ENCODE measurements at places on chromosomes 6 and 20.

DNA sequence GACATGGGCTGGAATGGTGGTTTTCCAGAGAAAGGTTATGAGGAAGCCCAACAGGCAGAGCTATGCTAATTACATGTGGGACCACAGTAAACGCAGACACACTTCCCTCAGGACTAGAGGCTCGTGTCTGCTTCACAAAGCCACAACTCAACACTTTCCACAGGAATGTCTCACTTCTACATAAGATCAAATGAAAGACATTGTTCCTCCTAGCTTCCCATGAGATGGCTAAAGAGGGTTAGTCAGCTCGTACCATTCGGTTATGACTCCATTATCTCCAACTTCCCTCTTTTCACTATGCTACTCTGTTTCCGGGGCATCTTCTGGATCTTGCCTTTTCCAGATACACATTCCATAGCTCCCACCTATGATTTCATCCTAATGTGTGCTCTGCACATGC lies 29.1 kb upstream of the ZC3H12D start:
- no peak for DNase-seq

DNA sequence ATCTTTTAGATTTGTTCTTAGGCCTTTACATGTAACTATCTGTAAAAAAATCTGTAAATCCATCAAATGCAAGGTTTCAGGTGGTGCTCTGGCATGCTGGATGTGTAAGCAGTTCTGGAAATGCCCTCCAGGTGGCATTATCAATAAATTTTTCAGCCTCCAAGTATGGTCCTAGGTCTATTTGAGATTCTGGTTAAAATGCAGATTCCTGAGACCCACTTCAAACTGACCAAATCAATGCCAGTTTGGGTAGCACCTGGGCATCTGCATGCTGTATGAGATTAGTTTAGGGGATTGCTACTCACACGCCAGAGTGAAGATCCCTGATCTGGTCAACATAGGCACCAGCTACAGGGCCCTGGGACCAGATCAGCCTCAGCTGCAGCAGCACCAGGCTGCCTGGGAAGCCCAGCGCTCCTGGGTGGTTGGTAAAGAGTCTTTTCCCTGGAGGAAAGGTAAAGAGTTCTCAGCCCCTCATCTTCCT lies 507.3 kb upstream of the CITED2 start:
- peak; percentile 43 for DNase-seq

GRCh38 chr6:163585932-163586437 lies 171.5 kb downstream of the QKI start:
- DNase-seq, result no peak

DNA sequence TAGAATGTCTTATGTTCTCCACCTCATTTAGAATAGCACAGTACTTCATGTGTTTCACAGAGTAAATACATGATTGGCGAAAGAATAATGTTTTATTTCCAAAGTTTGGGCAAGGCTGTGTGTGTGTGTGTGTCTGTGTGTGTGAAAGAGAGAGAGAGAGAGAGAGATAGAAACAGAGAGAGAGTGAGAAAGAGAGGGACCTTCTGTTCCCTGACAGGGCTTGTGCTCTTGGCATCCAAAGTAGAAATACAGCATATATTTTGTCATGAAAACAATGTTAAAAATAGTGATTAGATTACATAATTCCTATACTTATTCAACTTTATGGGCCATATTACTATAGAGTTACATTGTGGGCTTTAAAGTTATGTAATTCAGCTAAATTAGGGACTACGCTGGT lies 201.2 kb downstream of the KIF6 start:
- DNase-seq, result no peak

- no peak for DNase-seq
These were observed 112.2 kb downstream of the LRFN2 start for GRCh38 chr6:40474937-40475336.

- no peak for DNase-seq
These were observed 33.5 kb downstream of the DLL1 start for GRCh38 chr6:170257376-170257775.

GRCh38 chr6:121639021-121639420 lies 203.6 kb downstream of the GJA1 start:
- no peak for DNase-seq

- DNase-seq, result no peak
These were observed 250.8 kb downstream of the CDH26 start for GRCh38 chr20:60209048-60209447.

DNA sequence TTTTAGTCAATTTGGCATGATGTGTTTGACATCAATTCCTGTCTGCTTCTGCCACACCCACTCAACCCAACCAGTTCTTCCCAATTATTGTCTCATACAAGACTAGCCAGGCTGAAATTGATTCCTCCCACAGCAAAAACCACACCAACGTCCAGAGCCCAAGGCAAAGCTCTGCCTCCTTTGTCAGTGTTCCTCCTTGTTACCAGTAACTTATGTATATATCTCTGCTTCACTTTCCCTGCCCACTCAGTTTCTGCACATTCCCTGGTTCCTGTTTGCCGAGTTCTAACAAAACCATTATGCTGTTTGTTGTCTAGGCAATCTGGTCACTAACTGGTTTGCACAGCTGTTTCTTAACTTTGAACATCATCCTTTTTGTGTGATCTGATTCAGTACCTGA lies 547.9 kb upstream of the PTCHD4 start:
- no peak for DNase-seq

DNA sequence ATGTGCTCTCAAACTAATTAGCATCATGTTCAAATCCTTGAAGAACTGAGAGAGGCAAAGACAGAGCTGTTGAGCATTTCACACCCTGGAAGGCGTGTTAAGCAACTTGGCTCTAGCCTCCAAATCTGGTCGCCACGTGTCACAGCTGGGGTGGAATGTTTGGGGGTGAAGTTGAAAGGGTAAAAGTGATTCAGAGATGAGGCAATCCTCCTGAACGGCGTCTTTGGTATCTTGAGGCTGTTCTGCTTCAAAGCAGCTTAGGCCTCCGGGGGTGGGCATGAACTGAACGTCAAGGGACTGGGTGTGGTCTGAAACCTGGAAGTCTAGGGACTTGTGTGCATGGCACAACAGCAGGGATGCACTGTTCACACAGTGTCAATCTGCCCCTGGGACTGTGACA lies 62.3 kb downstream of the TRAM2 start:
- no peak for DNase-seq

- DNase-seq, result no peak
These were observed 21.4 kb upstream of the TENT5A start for GRCh38 chr6:81773887-81774286.

DNA sequence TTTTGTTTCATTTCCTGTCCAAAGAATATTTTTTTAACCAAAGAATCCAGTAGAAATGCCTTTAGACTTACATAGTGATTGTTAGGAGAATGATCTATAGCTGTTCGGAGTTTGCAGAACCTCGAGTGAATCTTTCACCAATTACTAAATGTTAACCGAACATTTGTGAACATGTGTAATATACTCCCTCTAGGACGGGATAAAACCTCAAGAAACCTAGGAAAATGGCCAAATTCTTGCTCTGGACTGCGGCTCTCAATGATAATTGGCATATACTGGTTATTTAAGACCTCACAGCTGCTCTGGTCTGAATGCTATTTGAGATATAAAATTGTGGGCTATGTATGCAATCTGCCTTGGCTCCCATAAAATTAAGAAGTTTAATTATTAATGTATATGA lies 137.1 kb downstream of the PACRG start:
- no peak for DNase-seq

DNA sequence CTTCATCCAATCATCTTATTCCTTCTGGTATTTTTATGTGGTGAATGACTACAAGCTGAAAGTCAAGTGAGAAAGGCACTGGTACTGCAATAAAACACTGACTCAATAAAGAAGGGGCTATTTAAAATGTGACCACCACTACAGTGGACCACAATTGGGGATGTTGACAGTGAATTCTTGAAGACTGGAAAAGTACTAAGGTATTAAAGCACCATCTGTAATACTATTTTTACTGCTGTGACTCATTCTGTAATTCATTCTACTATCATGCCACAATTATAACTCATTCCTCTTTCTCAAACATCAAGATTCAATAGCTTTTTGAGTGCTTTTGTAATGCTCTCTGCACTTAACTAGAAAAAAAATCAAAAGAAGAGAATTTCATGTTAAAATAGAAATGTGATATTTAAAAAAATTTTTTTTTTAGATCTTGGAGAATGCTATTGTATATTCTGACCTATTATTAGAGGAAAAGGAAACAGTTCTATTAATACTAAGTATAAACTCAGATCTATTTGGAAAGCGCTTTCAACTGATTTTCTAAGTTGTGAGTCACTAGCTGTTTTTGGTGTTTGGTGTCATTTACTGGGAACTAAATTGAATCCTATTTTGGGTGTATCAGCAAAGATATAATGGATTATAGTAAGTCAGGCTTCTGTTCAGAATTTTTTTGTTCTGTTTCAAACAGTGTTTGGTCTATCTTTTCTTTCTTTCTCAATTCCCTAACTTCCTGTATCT lies 104.7 kb upstream of the TMEM170B start:
- DNase-seq, result no peak

GRCh38 chr20:50093240-50093639 lies 19.7 kb downstream of the UBE2V1 start:
- no peak for DNase-seq

DNA sequence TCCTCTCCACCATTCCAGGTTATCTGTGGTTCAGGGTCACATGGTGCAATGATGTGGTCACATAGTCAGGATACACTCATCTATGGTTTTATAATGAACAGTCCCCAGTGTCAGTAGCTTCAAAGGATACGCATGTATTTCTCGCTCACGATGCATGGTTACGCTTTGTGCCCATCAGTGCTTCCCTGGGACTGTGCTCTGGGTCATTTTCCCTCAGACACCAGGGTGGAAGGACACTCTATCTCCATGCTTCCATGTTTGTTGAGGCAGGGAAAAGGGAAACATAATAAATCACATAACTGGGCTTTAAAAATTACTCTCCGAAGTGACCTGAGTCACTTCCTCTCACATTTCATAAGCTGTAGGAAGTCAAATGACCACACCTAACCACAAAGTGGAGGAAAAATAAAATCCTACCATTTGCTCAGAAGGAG lies 394.8 kb upstream of the NOX3 start:
- DNase-seq, result no peak

- no peak for DNase-seq
These were observed 61.2 kb upstream of the HBS1L start for GRCh38 chr6:135115834-135116233.

GRCh38 chr6:136927292-136927691 lies 5.2 kb downstream of the SLC35D3 start:
- DNase-seq, result peak; percentile 48

- DNase-seq, result no peak
These were observed 693 bp upstream of the GNAS-AS1 start for GRCh38 chr20:58851221-58851968.

DNA sequence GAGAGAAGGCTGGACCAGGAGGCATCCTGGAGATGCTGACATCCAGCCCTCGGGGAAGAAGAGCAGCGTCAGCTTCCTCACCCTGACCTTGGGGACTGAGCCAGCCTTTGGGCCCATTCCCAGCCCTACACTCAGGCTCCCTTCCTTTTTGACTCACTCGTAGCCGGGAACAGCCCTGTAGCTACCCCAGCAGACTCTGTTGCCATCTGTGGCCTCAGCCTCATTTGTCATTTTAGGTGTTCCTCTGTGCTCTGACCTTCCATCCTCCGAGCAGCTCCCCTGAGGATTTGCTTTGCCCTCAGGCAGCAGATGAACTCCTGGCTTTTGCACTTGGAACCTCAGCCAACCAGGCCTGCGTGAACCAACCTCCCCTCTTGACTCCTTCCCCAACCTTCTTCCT lies 67.5 kb downstream of the ELOVL2 start:
- DNase-seq, result no peak

- no peak for DNase-seq
These were observed 61.0 kb downstream of the LYRM4 start for GRCh38 chr6:5199702-5200101.

- no peak for DNase-seq
These were observed 59.5 kb downstream of the PSMG4 start for GRCh38 chr6:3318226-3318625.

DNA sequence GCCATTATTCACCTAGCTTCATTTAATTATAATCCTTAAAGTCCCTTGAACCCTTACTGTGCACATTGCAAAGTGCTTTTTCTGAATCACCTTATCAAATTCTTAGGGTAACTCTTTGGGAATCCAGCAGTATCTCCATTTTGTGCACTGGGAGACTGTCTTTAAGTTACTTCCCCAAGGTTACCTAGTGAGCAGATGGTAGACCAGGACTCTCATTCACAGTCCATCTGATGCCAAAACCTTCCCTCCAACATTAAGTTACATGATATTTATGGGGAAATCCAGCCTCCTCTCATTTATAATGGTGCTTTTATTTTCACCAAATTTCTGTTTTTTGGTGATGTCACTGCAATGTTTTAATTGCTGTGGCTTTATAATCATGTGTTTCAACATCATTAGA lies 75.7 kb downstream of the NCOA7 start:
- no peak for DNase-seq

GRCh38 chr20:50820515-50821256 lies 25.8 kb downstream of the BCAS4 start:
- no peak for DNase-seq

- DNase-seq, result no peak
These were observed 132.1 kb downstream of the MRPL14 start for GRCh38 chr6:43995137-43995536.

DNA sequence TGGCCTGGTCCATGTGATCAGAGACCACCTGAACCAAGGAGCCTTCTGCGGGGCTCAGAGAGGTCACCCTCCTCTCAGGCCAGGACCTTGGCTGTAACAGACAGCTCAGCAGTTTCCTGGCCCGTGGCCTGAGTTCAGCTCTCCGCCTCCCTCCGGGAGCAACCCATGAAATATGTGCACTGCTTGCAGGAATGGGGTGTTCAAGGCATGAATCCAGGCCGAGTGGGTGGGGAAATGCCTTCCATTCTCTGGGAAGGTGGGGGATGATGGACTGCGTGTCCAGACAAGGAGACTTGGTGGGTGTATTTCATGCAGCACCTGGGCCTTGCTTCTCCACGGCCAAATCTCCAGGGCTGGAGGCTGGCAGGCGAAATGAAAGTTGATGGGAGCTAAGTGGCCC lies 46.0 kb downstream of the SIRPA start:
- no peak for DNase-seq

Data from GM10248 (cell line).